Right kidney (tissue), 9 donors: ENCODE measurements at places on chromosomes 7 and 10.
A peak's percentile ranks its signal among the peaks of the same experiment; 100 is the strongest.

DNA sequence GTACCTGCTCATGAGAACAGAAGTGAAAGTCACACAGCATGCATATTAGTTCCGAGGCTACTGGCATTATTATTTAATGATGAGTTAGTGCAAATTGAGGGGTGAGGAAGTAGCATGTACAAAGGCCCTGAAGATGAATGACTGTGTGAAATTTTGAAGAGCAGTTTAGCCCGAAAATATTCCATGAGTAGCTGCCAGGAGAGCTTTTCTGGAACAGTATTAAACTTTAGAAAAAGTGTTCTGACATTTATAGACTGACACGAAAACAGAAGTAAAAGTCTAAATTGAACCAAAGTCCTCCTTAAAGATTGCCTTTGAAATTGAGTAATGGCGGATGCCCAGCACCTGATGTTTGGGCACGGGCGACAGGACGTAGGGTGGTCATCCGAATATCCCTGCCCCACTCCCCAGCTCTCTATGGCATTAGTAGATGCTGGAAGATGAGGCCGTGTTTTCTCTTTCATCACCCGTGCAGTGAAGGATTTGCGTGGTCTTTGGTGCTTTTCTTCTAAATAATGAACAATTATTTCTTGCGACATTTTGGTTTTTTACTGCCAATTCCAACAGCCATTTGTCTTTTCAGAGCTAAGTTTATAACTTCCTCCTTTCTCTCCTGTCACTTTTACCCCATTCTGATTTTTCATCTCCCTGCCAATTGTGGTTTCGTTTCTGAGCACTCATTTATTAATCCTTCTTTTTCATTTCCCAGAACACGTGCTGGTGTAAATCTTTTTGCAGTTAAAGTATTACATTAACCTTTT is 192.6 kb downstream of the MGMT start:
- peak; percentile 21 for DNase-seq

DNA sequence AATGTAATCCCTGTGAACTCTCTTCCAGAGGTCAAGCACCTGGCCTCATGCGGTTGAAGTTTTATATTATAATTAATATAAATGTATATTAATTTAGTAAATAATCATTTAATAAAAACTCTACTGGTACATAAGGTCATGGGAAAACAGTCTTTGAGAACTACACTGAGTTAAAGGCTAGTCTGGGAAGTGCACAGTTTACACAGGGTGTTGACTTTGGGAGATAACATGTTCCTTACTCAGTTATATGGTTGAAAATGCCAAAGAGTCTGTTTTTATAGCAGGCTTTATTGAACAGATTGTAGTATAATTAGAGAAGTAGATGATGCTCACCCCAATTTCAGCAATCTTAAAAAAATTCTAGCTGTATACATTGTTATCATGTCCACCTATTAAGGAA is 735.9 kb downstream of the GATA3 start:
- no peak for DNase-seq

GRCh38 chr7:131188367-131189339 is 139.0 kb upstream of the MKLN1 start:
- DNase-seq: no peak

DNA sequence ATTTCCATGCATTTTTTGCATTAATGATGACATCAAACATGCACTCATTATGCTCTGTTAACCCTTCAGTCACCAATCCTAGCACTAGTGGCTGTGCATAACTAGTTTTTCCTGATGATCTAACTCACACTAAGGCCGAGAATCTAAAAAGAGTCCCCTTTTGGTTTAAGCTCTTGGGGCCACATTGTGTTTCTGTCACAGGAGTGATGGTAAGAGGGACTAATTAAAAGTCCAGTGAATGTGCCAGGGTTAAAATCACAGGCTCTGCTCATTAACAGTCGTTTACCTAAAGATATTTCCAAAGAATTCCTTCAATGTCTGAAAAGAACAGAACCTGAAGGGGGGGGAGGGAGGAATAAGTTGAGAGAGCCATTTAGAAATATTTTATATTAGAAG is 359.0 kb upstream of the ANKRD30A start:
- no peak for DNase-seq

DNA sequence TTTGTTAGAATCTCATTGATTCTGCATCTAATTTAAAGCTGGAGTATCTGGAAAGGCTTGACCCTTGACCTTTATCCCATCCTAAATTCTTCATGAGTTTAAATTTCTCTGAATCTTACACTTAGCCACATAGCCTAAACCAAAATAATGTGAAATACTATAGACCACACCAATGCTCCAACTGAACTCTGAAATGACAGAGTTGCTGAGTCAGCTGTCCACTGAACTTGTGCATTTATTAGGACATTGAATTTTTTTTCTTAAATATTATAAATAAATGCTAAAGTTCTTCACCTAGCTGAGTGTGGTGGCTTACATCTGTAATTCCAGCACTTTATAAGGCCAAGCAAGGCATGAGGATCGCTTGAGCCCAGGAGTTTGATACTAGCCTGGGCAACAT is 390.9 kb upstream of the PFKP start:
- DNase-seq: no peak

DNA sequence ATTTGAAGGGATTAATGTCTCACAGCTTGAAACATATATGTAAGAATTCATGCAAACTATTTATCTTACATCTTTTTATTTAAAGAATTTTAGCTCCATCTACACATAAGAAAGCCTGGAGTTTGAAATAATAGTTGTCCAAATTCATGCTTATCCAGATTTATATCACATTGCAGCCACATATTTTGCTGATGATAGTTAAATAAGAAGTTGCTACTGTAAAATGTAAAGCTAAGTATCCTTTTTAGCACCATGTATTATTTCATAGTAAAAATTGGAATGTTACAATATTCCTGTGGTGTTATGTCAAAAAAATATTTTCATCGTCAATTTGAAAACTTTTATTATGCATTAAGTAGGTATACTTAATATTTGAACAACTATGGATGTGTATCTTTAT is 27.3 kb upstream of the UMAD1 start:
- DNase-seq: no peak

DNA sequence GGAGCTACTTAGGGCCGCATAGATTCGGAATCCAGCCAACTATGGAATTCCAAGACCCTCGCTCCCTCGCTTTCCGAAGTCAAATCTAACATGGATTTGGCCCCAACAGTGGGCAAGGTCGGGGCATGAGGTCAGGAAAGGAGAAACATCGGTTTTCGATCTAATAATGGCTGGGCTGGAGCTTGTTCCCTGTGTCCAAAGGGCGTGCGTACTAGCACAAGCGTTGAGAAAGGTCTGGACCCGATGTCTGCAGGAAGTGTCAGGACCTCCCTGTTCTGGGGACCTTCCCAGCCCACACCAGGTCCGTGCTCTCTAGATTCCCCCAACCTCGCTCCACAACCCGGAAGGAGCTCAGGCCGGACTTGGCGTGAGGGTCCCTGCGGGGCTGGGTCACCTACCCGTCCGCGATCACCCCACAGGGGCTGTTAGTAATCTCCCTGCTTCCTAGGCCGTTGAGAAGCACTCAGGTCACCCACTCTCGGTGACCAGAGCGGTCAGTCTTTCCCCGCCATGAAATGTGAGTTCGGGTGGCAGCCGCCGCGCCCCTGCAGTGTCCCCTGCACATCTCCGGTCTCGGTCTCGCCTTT is 4.8 kb downstream of the FEZF1 start:
- DNase-seq: peak; percentile 65

GRCh38 chr10:78740976-78741915 is 327.5 kb upstream of the ZMIZ1 start:
- DNase-seq: no peak

DNA sequence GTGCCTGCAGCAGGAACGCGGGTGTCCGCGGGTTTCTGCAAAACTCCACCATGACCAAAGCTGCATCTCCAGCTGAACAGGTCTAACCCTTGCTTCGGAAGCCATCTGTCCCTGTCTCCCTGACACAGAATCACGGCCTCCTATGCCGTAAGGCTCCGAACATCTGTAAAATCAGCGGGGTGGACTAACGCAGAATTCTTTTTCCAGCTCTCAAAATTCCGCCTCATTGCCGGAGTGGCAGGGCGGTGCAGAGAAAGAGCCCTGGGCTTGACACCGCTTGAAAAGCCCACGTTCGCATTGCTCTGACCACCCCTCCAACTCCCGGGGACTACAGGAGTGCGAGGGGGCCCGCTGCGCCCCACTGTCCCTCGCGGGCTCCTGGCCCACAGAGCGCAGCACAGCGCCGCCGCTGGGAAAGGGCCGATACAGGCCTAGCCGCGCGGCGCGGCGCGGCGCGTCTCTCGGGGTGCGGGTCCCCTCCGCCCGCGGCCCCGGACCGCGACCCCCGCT is 409 bp downstream of the DNMBP start:
- DNase-seq: peak; percentile 84

DNA sequence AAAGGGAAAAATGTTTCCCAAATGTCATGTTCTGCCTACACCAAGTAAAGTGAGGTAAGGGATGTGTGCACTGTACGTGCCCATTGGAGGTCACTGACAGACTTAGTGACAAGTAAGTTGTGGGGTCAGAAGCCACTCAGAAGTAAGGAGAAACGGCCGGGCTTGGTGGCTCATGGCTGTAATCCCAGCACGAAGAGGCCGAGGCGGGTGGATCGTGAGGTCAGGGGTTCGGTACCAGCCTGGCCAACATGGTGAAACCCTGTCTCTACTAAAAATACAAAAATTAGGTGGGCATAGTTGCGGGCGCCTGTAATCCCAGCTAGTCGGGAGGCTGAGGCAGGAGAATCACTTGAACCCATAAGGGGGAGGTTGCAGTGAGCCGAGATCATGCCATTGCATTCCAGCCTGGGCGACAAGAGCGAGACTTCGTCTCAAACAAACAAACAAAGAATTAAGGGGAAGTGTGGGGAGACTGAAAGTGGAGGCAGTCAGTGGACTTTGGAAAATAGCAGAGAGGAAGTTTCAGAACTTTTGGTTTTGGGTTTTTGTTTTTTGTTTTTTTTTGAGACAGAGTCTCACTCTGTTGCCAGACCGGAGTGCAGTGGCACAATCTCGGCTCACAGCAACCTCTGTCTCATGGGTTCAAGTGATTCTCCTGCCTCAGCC is 114.8 kb downstream of the WDFY4 start:
- DNase-seq: no peak

DNA sequence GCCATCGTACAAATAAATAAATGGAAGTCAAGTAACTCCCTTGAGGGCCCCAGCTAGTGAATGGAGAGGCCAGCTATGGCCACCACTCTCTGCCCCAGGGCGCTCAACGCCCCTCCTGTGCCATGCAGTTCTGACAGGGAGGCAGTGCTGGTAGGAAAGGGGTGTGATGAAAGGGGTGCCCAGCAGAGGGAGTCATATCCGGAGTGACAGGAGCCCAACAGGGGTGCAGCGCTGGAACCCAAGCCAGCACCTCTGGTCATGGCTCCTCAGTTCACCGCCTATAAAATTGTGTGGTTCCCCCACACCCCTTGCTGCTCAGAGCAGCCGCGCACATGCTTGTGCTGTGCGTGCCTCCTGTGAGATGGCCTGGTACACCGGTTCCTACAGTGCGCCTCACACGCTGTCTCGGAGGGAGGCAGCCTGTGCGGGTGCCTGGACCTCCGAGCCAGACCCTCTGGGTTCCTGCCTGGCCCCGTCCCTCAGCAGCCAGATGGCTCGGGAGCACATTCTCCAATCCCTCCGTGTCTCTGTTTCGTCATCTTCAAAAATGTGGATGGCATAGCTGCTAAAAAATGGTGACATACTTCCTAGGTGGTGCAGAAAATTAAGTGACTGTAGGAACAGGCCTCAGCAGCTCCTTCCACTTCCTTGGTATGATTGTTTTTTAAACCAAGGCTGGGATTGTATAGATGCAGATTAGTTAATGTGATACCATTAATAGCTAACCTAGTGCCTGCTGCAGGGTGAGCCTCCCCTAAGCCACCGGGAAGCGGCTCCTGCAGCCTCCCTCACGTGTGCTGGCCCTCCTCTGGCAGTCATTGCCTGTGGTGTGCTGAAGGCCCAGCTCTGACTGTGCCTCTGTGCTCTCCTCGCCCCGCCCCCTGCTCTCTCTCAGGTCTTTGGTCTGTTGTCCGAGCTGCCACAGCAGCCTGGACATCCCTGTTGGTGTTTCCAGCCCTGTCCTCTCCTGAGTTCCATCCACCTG is 125.8 kb downstream of the EGFR start:
- peak; percentile 58 for DNase-seq

- DNase-seq: peak; percentile 69
Observed at GRCh38 chr10:48523212-48523819, 81.6 kb downstream of the ARHGAP22 start.

- peak; percentile 73 for DNase-seq
Observed at GRCh38 chr10:91590904-91591796, 41.7 kb downstream of the PPP1R3C start.
